ENCODE measurements at places on chromosomes 3 and 15.

GRCh38 chr3:129554356-129555152 is 11.6 kb downstream of the H1-8 start:
- no peak for DNase-seq

GRCh38 chr3:38083871-38084333 is 44.9 kb downstream of the DLEC1 start:
- DNase-seq = no peak

- DNase-seq = no peak
Measured at GRCh38 chr15:98771541-98771940, 123.2 kb downstream of the IGF1R start.

GRCh38 chr3:192919901-192920300 is 2.2 kb upstream of the MB21D2 start:
- DNase-seq = no peak

DNA sequence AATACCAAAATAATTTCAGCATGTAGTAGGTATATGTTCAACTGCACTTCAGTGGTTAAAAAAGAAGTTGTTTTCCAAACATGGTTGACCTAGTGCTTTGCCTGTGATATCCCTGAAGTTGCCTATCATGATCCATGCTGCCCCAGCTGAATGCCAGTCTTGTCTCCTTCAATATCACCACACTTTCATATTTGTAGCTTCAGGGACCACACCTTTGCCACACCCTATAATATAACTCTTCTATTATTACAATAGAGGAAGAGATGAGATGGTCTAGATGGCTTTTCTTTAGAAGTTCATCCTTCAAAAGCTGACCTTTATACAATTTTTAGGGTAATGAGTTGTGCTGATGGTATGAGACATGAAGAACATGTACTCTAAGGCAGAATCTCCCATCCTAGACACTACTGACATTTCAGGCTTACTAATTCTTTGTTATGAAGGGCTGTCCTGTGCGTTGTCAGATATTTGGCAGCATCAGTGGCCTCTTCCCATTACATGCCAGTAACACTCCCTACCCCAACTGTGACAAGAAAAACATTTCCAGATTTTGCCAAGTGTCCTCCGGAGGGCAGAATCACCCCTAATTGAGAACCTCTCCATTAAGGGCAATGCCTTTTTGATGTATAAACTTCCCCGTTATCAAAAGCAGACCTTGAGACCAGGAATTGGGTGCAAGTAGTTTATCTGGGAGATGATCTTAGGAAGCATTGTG is 76.2 kb upstream of the PLCL2 start:
- no peak for DNase-seq

GRCh38 chr3:102299125-102299877 is 135.5 kb upstream of the ZPLD1 start:
- DNase-seq = no peak

GRCh38 chr15:57376696-57377477 is 582 bp downstream of the CGNL1 start:
- no peak for DNase-seq

- no peak for DNase-seq
Measured at GRCh38 chr3:38576526-38577370, 72.7 kb downstream of the SCN5A start.

- no peak for DNase-seq
Measured at GRCh38 chr3:133295199-133295901, 104.5 kb upstream of the BFSP2 start.

DNA sequence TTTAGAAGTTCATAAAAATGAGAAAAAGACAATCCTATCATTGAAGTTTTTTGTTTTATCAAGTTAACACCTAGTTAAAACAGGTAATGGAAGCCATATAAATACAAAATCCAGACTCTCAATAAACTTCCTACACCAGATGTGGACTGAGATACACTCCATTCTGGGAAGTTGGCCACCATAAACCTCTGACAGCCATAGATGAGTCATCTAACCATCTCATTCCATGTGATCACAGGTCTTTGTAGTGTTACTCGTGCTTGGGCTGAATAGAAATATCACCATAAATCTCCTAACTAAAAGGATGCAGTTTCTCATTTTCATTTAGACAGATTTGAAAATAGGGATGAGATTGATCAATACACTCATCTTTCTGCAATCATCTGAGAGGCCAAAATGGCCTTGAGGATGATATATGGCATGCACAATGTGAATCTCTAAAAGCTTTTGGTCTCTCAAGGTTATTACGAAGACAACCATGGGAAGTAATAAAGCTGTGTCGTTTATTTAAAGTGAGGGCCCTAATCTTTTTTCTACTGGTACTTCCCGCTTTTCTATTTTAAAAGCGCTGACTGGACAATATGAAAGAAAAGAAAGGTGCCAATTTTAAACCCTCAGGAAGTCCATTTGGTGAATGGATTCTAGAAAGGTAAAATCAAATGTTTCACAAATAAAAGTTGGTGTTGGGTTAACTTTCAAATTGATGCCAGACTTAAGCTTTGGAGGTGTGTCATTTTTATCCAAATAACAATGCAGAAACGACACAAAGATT is 155.5 kb downstream of the POLR2M start:
- no peak for DNase-seq

- no peak for DNase-seq
Measured at GRCh38 chr3:40169983-40170382, 139.5 kb upstream of the EIF1B start.

GRCh38 chr3:36677331-36678007 is 86.9 kb downstream of the DCLK3 start:
- no peak for DNase-seq

DNA sequence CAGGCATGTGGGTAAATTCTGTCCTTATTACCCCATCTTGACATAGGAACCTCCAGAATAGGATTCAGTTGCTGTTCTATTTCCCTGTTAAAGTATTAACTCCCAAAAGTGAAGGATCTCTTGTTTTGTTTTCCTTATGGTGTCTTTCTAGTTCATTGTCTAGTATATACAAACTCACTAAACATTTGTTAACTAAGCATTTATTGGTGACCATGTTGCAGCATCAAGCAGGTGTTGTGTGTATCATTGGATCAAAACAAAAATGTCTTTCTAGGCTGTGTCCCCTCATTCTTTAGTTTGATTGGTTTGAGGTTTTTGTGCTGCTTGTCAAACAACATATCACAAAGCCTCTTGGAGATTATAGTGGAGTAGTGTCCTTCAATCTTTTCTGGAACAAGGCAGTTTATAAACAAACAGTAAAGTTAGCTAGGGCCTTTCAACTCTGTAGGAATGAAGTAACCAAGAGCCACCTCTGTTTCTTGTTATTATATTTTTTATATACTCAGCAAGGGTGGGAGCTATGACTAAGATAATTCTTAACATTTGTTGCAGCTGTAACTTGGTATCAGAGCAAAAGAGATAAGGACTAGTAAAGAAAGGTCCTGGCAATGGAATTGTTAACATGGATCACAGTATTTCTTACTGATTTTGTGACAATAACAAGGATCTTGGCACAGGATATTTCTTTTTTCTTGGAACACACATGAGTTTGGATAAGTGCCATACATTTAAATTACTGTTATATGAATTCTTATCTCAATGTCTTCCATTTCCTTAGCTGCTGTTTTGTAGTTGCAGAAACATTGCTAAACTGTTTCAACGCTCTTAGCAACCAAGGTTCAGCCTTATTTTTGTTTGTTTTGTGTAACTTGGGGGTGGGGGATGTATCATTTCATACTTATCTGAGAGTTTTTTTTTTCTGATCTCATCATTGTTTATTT is 49.3 kb downstream of the TMOD3 start:
- DNase-seq = no peak

DNA sequence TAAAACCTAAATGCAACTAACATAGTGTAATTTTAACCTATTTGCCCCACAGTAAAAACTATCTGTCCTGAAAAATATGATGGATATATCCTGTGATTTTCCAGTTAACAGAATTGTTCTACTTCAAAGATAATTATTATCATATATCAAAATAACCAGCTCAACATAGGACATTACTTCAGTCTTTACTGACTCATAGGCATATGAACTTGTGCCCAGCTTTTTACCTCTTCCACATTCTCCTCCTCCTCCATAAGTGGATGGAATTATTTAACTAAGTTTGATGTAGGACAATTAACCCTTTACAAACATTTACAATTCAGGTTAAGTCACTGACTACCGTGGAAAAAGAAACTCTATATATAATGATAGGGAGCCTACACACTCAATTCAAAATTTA is 22.9 kb upstream of the USF3 start:
- DNase-seq = no peak

DNA sequence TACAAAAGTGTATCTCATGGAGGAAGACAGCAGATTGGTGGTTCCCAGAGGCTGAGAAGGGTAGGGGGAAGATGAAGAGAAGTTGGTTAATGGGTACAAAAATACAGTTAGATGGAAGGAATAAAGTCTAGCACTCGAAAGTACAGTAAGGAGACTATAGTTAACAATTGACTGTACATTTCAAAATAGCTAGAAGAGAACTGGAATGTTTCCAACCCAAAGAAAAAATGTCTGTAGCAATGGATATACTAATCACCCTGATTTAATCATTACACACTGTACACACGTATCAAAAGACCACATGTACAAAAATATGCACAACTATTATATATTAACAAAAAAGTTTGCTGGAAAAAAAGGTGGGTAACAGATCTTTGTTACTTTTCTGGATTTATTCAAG is 57.3 kb downstream of the THRB start:
- DNase-seq = no peak

DNA sequence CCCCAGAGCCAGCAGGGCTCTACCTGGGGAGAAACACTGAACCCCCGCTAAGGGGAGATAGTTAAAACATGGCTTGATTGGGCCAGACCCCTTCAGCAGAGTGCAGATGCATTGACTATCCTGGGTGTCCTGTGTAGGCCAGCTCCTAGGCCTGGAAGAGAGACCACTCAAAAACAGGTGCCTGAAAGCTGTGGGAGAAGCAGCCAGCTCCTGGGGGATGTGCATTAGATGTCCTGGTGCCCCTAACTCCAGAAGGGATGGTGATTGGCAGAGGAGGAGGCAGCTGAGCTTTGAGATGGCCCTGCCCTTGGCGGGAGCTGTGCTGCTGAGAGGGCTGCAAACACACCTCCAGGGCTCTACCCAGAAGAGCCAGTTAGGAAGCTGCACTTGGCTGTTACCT is 89.3 kb upstream of the PLXNA1 start:
- DNase-seq = no peak

- DNase-seq = no peak
Measured at GRCh38 chr3:105907777-105908176, 39.0 kb upstream of the CBLB start.

- peak; percentile 54 for DNase-seq
Measured at GRCh38 chr3:188362405-188362831, 208.5 kb downstream of the LPP start.

DNA sequence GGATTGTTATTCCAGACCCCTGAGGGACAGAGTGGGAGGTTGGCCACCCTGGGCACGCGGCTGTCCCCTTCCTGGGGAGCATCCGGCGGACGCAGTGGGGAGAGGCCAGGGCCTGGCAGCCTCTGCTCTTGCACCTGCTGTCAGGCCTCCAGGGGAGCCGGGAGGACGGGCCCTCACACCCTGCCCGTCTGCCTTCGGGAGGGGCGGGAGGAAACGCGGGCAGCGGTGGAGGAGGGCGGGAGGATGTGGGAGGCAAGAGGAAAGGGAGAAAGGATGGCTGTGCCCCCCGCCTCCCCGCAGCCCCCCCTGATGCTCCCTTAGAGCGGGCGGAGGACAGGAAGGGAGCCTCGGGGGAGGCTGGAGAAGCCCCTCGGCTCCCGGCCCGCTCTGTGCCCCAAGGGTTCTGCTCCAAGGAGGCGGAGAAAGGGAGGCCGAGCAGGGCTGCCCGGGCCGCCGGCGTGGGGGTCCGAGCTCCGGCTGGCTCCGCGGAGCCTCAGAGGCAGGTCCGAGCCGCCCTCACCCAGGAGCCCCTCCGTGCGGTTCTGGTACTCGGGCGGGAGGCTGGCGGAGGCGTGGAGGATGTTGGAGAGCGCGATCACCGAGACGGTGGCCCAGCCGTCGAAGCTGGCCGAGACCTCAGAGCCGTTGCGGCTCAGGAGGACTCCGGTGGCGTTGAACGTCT is 40.9 kb downstream of the MUC20 start:
- peak; percentile 22 for DNase-seq

DNA sequence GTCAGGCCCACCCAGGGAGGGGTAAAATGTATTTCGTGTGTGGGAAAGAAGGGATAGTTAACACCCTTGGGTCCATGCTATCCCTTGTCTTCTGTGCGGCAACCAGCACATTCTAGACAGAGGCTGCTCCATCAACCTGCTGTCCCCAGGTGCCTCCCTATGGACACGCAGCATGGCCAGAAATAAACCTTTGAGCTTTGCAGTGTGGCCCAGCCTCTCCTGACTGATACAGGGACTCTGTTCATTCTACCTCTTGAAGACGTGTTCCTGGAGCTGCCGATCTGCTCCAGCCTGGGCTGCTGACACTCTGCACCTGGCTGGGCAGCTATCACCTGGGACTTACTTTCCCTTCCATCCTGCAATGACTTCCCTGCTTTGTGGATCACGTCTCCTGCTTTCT is 4.1 kb upstream of the KLF13 start:
- DNase-seq = no peak

GRCh38 chr3:170058127-170058526 is 20.3 kb downstream of the GPR160 start:
- DNase-seq = no peak

GRCh38 chr3:186421946-186422345 is 59.9 kb upstream of the DGKG start:
- no peak for DNase-seq

DNA sequence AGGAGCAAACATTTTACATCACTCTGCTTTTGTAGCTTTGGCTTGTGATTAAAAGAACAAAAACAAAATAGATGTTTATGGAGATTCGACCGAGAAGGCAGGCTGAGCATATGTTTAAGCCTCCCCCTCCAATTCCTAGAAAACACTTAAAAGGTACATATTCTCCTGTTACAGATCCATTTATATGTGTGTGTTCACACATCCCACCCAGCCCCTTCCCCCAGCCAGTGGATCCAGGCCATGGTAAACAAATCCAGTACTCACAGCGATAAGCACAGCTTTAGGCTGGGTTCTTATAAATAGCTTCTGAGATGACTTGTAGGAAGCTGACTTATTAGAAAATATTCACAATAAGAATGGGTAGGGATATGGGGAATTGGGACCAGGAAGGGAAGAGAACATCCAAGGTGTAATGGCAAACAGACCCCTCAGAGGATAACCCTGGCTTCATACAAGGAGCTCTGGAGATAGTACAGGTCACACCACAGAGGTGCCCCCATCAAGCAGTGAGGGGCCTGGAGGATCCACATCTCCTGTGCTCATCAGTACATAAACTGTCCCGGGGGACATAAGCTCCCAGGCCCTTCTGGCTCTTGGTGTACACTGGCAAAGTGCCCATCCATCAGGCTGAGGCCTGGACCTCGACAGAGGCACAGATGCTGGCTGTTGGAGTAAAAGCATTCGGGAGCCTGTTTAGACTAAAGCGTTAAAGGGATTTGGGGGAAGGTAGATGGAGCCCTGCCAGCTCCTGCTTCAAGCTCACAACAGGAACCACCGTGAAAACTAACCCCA is 70.0 kb upstream of the UBE2E1 start:
- DNase-seq = no peak

- no peak for DNase-seq
Measured at GRCh38 chr3:160837394-160837980, 81.5 kb downstream of the PPM1L start.

- no peak for DNase-seq
Measured at GRCh38 chr15:40850576-40851112, 6.8 kb downstream of the SPINT1 start.

Measured in NCI-H774 (cell line).